ENCODE measurements at places on chromosomes 11 and 22. TPM values are rescaled to one million over a fixed set of nuclear protein-coding genes. Genes with fewer than 3 reads are reported as not detected.
A peak's percentile ranks its signal among the peaks of the same experiment; 100 is the strongest.

DNA sequence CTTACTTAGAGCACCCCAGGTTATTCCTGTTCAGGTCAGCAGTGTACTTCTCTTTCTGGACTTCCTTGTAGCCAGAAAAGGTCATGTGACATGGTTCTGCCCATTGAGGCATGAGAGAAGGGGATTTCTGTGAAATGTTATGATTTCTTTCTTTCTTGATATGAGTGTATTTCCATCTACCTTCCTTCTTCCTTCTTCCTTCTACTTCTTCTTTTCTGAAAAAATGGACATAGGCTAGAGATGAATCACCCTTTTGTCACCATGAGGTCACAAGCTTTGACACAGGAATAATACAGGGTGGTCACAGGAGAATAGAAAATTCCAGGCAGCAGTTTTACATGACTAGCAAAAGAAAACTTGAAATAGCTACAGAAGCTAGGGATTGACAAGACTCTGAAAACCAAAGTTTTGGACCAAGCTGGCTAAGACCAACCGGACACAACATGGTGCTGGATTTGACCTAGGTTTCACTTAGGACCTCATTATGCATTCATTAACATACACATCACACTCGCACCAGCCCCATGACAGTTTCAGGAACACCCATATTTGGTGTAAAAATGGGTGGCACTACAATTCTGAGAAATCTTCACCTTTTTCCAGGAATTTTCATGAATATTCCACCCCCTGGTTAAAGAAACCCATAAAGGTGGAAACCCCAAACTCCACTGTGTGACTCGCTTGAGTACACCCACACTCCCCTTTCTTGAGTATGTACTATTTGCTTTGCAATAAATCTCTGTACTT lies 21.2 kb upstream of the MAP6 start:
- no peak for DNase-seq

OR4D5 gene
- total RNA-seq: 0.20 TPM

- DNase-seq: no peak
Observed at GRCh38 chr22:37625737-37626136, 13.7 kb upstream of the SH3BP1 start.

TENM4 gene
- total RNA-seq: 0.71 TPM

CRYBB3 gene
- not detected for total RNA-seq

MAML2 gene
- 9.9 TPM for total RNA-seq

ZMAT5 gene
- 23.8 TPM for total RNA-seq

KIAA0930 gene
- total RNA-seq: 23.3 TPM

DNA sequence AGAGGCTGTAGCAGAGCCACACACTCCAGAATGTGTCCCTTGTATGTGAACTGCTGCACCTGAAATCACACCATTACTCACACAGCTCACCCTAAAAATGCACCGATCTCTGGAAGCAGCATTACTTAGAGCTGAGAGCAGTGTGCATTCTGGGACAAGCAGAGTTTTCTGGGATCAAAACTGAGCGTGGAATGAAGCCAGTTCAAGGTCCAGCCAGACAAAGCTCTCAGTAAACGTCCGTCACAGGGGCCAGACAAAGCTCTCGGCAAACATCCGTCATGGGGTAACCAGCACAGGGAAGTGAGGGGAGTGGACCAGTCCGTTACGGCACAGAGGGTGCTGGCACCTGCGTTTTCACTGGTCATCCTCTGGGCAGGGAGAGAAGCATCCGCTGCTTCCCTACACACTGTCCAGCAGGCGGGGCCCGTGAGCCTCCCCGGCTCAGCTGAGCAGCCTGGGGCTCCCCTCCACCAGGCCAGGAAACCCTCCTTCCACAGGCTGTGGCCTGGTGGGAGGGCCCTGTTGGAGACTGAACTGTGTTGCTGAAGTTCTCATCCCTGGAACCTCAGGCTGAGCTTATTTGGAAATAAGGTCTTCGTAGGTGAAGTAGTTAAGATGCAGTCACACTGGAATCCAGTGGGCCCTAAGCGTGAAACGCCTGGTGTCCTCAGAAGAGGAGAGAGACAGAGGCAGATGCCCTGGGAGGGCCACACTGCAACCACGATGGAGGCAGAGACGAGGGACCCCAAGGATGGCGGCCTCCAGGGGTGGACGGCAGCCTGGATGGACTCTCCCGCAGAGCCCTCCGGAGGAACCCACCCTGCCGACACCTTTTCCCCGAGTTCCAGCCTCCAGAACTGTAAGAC lies 883.9 kb downstream of the BRD1 start:
- no peak for DNase-seq

SLC25A45 gene
- total RNA-seq: 6.1 TPM

DNA sequence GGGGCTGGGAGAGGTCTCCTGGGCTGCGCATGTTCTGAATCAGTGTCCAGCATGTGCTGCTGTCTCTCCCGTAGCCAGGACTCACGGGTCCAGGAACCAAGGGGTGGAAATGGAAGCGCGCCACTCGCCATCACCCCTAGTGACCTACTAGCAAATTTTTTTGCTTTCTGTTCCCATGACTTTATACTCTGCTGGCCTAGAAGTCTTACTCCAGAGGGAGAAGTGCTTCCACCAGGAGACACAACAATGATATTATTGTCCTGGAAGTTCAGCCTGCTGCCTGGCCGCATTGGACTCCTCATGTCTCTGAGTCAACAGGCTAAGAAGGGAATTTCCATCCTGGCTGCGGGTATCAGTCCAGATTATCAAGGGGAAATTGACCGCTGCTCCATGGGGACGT lies 729.7 kb downstream of the BRD1 start:
- DNase-seq: peak; percentile 23

DNA sequence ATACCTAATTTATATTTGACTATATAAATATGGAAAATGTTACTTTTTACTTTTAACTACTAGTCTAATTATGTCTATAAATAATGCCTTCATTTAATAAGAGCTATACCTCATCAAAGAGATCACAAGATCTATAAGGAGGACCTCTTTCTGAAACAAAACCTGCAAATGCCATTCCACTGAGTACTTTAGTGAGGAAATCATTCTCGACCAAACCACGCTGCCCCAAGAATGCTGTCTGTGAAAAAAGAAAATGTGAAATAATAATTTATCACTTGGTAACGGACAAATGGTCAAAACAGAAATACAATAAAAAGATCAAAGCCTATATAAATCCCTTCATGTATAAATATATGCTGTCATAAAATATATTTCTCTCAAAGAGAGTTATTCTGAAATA lies 301.7 kb downstream of the SBF2 start:
- DNase-seq: no peak

DNA sequence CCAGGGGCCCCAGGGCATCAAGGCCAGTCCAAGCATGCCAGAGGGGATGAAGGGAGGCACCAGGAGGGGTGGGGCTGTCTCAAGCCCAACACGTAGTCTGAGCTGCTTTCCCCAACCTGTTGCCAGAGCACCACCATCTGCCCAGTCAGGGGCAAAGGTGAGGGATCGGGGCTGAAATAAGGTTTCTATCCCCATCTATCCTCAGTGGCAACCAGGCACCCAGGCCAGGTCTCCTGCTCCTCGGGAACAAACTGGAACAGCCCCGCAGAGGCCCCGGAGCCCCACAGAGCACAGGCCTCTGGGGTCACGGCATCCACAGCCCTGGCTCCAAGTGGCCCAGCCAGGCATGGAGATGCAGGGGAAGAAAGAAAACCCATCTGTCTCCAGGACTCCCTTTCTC lies 19.3 kb downstream of the STARD10 start:
- DNase-seq: no peak

- no peak for DNase-seq
Observed at GRCh38 chr22:19127329-19128008, 3.6 kb upstream of the TSSK2 start.

MIOX gene
- total RNA-seq: not detected

TYR gene
- not detected for total RNA-seq

ANO1 gene
- 7.9 TPM for total RNA-seq

KIRREL3 gene
- total RNA-seq: 0.74 TPM

- DNase-seq: no peak
Observed at GRCh38 chr22:38828191-38828590, 15.6 kb downstream of the NPTXR start.

PHLDA2 gene
- 2.1 TPM for total RNA-seq

DNA sequence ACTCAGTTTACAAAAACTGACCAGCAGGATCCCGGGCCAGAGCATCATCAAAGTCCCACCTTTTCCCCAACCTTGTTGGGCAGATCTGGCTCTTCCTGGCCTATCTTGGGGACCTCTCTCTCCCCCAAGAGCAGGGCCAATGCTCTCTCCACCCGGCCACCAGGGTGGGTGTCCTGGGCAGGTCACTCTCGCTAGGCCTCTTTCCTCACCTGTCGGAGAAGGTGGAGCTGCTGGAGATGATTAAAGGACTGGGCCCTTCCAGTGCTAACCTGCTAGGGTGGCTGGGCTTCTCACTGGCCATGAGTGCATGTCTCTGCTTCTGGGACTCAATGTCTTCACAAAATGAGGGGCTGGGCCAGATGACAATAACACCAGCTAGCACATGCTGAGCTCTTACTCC lies 2.9 kb upstream of the CAPN5 start:
- no peak for DNase-seq

GRCh38 chr11:64947208-64947814 lies 11.6 kb upstream of the GPHA2 start:
- no peak for DNase-seq

GRCh38 chr22:37571258-37571991 lies 8.5 kb downstream of the LGALS2 start:
- DNase-seq: peak; percentile 59

- DNase-seq: peak; percentile 74
Observed at GRCh38 chr22:27820896-27821866, 19.6 kb upstream of the MN1 start.

- peak; percentile 62 for DNase-seq
Observed at GRCh38 chr11:7630002-7630401, 43.3 kb downstream of the CYB5R2 start.

SEZ6L gene
- total RNA-seq: 0.40 TPM

GRCh38 chr11:10623797-10624761 lies 55.6 kb upstream of the LYVE1 start:
- peak; percentile 78 for DNase-seq

DNA sequence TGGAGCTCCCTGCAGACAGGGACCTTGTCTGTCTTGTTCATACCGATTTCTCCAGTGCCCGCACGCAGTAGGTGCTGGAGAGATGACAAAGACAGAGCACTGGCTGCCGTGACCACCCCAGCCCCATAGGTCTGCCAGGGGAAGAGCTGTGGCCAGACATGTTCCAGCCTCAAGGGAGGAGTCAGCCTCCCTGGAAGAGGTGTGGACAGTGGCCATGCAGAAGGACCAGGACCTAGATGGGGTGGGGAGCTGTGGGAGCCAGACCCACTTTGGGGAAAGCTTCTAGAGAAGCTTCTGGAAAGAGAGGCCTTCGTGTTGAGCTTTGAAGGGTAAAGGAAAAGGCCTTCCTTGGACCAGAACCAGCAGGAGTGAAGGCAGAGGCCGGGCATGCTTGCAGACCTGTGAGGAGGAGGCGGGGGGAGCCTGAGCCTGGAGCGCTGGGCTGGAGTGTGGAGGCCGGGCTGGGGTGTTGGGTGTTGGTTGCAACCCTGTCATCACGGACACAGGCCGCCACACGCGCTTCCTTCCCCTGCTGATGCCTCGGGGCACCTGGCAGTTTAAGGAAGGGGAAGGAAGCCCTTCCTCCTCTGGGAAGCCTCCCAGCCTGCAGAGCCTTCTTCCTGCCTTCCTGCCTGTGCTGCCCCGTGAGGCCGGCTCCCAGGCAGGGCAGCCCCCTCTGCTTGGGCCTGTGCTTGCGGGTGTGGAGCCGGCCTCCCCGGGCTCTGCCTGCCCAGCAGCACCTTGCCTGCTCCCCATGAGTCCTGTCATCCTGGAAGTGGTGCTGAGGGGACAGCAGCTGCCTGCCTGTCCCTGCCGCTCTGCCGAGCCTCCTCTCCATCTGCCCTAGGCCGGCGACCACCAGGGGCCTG lies 12.3 kb downstream of the RELT start:
- DNase-seq: peak; percentile 88

DRD2 gene
- total RNA-seq: not detected

ATG13 gene
- total RNA-seq: 66.2 TPM

DNA sequence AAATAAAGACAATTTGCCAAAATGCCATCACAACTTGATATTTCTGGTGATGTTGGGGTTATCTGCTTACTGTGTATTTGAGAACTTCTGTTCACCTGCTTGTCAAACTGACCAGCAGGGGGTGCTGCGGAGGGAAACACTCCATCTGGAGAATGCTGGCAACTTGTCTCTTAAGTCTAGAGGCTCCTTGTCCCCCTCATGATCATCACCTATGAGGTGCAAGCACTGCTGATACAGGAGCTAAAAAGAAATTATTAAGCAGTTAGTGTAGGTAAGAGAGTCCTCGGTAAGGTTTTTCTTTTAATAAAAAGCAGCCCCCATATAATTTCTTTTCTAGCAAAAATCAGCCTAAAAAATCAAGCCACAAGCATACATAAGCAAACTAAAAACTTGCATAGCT lies 32.7 kb upstream of the GLYATL1B start:
- peak; percentile 72 for DNase-seq

DNA sequence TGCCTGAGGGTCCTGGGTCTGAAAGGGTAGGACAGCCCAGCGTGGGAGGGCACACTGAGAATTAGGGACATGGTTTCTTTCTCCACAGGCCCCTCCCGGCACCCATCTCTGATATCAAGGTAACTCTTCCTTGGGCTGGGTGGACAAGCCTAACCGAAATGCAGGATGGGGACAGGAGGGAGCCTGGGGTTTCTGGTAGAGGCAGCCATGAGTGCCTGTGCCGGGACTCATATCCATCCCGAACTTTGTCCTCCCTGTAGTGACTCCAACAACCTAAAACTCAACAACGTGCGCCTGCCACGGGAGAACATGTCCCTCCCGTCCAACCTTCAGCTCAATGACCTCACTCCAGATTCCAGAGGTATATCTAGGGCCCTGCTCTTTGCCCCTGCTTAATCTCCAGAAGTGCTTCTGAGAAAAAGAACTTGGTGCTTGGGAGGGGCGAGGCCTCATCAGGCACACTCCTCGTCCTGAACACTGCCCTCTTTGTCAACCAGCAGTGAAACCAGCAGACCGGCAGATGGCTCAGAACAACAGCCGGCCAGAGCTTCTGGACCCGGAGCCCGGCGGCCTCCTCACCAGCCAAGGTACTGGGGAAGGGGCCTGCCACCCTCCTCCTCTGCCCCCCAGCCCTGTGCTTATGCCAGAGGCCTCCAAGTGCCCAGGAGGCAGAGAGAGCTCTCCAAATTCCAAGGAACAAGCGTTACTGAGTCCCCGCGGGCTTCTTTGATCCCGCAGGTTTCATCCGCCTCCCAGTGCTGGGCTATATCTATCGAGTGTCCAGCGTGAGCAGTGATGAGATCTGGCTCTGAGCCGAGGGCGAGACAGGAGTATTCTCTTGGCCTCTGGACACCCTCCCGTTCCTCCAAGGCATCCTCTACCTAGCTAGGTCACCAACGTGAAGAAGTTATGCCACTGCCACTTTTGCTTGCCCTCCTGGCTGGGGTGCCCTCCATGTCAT lies 3.1 kb downstream of the TMEM25 start:
- no peak for DNase-seq

- DNase-seq: no peak
Observed at GRCh38 chr11:12156301-12157140, 46.1 kb downstream of the MICAL2 start.

GRCh38 chr22:27545085-27545484 lies 256.5 kb downstream of the MN1 start:
- DNase-seq: no peak

TMEM121B gene
- total RNA-seq: 1.2 TPM

MRGPRX2 gene
- total RNA-seq: not detected
